ENCODE measurements at places on chromosomes 13 and 19.

- DNase-seq: no peak
These were observed 836.1 kb upstream of the PCDH20 start for GRCh38 chr13:62251734-62252133.

GRCh38 chr19:47891622-47891922, 5.5 kb upstream of the SULT2A1 start:
- no peak for DNase-seq

DNA sequence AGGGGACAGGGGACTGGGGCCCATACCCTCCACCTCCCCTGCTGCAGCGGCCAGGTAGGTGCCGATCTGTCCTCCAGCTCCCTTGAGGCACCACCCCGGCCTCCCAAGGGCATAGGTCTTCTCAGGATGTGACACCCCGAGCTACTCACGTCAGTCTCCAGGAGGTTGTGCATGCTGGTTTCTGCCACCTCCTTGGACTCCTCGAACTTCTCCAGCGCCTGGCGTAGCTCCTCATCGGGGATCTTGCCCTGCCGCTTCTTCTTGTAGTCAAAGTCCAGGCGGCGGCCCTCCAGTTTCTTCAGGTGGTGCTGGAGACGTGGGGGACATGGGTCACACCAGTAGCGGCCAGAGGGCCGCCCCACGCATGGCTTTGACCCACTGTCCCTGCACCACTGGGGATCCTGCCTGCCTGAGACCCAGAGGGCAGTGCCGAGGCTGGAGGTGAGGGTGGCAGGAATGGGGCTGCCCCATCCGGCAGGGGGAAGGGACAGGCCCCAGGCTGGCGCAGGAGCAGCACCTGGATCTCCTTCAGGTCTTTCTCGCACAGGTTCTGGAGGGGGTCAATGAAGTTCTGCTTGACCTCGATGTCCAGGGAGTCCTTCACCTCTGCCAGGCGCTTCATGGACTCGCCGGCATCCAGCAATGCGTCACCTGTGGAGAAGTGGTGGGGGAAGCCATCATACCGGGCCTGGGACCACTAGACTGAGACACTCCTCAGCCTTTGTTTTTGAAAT, 20.4 kb downstream of the MPND start:
- DNase-seq: no peak

DNA sequence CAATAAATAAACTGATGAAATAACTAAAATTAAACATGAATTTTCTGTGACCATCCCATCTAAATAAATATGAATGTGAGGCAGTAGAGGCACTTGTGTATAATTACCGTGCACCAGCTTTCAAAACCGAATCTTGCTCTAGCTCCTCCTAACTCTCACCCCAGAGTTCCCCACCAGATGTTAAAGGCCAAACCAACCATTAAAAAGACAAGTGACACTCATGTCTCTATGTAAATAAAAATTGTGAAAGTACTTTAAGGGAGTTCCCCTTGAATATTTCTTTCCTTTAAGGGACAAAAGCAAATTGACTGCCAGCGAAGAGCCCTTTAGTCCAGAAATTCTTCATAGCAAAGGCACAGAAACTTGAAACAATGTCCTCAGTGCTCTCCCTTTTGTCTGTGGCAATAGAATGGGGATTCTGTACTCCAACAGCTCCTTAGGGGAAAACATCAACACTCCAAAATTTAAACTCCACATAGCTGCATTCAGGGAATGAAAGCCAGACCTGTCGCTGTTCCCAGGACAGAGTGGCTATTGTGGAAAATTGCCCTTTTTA, 101.7 kb upstream of the SOX21 start:
- no peak for DNase-seq

DNA sequence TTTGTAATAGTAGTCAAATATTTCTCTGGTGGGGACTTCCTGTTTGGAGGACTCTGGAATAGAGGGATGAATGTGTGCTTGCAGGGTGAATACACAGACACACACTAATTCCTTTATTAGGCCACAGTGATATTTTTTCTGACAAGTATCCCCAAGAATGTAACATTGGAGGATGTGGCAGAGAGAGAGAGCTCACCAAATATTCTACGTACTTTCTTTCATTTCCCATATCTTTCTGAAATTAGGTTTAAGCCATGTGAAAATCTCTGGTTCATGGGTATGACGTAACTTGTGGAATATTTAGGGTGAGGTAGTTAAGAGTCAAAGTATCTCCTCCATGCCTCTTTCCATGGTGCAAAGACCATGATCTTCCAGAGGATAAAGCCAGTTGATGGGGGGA, 463.4 kb downstream of the DIAPH3 start:
- DNase-seq: no peak

GRCh38 chr13:98386637-98387036, 190.3 kb downstream of the STK24 start:
- no peak for DNase-seq

DNA sequence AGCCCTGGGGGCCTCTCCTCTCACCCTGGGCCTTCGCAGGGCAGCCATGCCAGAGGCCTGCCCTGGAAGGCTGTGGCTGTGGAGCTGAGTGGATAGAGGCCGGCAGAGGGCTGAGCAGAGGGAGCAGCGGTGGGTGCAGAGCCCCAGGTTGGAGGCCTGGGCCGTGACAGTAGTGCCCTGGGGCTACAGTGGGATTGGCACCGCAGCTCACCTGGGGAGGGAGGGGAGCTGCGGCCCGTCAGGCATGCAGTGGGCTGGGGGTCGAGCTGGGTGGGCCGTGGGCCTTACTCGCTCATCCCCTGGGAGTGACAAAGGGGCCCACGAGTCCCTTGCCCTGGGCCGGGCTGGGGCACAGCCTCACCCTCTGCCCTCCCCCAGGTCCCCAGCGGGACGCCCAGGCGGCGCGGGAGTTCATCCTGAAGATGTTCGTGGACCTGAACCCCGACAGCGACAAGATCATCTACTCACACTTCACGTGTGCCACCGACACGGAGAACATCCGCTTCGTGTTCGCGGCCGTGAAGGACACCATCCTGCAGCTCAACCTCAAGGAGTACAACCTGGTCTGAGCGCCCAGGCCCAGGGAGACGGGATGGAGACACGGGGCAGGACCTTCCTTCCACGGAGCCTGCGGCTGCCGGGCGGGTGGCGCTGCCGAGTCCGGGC, 15.1 kb upstream of the GNA15 start:
- no peak for DNase-seq

- no peak for DNase-seq
These were observed 291.0 kb downstream of the DLEU7 start for GRCh38 chr13:50552424-50552966.

GRCh38 chr19:12825254-12826131, 8.9 kb downstream of the RTBDN start:
- no peak for DNase-seq

DNA sequence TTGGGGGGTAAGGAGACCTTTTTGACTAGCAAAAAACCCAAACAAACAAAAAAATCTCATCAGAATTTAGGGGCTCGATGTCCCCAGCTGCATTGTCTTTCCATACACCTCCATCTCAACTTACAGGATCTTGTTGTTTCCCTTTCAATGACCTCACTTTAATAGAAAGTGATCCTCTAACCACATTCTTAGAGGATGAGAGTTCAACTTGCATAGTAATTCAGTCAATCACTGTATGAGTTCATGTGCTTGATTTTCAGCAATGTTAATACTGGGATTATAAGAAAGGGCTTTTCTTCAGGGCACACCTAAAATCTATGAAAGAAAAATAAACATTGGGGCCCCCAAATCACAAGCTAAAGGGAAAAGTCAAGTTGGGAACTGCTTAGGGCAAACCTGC, 1512.0 kb downstream of the SLITRK1 start:
- DNase-seq: no peak

DNA sequence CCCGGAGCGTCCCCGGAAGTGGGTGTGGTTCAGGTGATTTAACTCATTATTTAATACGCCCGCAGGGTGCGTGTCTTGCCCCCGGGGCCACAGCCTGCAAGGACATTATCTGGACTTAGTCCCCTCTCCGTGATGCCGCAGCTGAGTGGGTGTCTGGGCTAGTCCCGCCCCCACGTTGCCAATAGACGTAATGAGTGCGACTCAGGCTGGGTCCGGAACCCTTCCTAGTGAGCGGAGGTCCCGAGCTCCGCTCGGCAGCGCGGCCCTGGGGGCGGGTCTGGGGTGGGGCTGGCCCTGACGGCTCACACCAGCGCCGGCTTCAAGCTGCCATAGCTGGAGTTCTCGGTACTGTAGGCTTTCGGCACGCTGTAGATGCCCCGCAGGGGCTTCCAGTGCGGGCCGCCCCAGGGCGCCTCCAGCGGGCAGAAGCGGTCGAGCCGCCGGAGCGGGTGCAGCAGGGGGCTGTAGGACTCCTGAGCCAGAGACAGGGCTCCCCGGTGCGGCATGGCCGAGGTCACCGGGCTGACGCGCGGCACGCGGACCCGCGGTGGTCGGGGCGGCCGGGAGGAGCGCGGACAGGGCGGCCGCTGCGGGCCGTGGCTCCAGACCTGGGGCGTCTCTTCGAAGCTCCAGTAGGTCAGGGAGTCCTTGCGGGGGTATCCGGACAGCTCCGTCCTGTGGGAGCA, 918 bp upstream of the LHB start:
- DNase-seq: no peak

DNA sequence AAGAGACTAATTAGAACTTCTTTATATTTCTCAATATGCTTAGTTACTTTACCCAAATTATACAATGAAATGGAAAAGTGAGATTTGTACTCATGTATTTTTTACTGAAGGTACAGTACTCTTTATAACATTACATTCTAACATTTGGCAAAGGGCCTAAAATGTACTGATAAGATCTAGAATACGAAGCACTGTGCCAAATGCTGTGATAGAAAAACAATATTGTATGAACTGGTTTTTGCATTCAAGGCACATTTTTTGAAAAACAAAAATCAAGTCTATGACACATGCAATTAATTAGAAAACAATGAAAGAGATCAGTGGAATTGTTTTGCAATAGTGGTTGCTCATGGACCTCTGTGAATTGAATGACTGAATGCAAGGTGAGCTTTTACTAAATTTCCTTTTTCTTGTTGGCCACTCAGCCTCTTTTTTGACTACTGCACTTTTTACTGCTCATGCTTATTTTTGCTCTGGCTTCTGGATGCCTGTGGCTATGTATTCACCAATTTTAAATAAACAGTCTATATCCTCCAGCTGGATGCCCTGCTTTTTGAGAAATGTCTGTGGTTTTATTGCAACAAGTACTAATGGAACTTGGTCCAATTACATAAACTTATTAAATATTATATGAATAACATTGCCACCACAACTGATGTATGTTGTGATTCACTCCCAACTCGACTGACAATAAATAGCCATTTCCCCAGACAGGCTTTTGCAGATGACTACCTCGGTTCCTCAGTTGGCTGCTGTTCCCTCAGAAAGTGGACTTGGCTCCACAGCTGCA, 41.4 kb upstream of the OBI1 start:
- DNase-seq: no peak

DNA sequence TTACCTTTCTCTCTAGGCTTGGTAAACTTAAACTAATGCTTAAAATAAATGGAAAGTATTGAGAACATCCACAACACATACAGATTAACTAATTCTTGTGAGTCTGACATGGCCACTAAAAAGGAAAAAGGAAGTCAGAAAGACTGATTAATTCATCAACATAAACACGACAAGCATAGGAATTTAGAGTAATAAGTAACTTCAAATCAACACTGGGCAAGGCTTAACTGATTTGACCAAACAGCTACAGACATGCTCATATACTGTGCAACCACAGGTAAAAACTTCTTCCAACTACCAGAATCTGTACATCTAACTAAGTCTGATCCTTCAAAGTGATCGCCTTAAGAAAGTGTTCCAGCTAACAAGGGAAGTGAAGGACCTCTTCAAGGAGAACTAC, 20.5 kb downstream of the UGGT2 start:
- no peak for DNase-seq

DNA sequence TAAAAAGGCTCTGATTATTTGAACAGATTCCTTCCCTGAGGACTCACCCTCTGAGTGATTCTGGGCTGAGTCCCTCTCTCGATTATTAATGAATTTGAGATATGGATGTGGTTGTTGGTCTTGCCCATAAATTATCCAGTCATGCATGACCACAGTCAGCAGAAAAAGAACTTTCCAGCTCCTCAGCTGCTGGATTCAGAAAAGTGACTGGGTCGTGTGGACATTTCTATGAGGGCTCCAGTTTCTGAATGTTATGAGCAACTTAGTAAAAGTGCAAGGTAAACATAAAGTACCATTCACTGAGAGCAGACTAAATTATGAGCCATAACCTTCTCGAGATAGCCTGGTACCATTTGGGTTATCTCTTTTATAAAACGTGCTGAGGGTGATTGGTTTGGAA, 100.1 kb upstream of the CLDN10 start:
- no peak for DNase-seq

DNA sequence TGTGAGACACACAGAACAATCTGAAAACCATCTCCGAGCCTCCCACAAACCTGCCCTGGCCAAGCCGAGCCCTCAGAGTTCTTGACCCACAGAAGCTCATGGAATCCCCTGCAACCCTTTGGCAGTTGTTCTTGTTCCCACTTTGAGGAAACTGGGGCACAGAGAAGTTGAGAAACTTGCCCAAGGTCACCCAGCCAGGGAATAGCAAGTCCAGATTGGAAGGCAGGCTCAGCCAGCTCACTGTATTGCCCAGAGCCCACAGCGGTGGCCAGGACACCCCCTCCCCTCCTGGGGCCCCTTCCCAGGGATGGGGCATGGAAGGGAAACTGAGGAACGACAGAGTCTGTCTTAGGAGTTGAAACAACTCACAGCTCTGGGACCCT, 1.8 kb downstream of the ZSWIM4 start:
- DNase-seq: no peak

DNA sequence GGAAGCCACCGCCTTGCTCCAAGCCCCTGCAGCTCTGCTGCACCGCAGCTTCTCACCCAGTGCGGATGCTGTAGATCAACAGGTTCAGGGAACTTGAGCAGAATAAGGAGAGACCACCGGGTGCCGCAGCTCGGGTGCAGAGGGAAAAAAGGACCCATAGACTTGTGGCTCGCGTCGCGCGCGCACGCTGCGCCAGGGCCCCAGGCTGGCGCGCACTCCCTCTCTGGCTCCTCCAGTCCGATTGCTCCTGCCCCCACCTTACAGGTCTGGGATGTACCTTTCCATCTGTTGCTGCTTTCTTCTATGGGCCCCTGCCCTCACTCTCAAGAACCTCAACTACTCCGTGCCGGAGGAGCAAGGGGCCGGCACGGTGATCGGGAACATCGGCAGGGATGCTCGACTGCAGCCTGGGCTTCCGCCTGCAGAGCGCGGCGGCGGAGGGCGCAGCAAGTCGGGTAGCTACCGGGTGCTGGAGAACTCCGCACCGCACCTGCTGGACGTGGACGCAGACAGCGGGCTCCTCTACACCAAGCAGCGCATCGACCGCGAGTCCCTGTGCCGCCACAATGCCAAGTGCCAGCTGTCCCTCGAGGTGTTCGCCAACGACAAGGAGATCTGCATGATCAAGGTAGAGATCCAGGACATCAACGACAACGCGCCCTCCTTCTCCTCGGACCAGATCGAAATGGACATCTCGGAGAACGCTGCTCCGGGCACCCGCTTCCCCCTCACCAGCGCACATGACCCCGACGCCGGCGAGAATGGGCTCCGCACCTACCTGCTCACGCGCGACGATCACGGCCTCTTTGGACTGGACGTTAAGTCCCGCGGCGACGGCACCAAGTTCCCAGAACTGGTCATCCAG, 964 bp downstream of the PCDH17 start:
- peak; percentile 80 for DNase-seq

- DNase-seq: peak; percentile 30
These were observed 297.3 kb downstream of the ZNF536 start for GRCh38 chr19:30669329-30670010.

Data from anterior cingulate cortex (tissue), 58 donors.